Suppressor macrophage treated with lipopolysaccharide for 1 hour (primary cell): ENCODE measurements at places on chromosomes 16 and 17.

- DNase-seq = no peak
Observed at GRCh38 chr16:15051387-15051951, 4.4 kb downstream of the NTAN1 start.

DNA sequence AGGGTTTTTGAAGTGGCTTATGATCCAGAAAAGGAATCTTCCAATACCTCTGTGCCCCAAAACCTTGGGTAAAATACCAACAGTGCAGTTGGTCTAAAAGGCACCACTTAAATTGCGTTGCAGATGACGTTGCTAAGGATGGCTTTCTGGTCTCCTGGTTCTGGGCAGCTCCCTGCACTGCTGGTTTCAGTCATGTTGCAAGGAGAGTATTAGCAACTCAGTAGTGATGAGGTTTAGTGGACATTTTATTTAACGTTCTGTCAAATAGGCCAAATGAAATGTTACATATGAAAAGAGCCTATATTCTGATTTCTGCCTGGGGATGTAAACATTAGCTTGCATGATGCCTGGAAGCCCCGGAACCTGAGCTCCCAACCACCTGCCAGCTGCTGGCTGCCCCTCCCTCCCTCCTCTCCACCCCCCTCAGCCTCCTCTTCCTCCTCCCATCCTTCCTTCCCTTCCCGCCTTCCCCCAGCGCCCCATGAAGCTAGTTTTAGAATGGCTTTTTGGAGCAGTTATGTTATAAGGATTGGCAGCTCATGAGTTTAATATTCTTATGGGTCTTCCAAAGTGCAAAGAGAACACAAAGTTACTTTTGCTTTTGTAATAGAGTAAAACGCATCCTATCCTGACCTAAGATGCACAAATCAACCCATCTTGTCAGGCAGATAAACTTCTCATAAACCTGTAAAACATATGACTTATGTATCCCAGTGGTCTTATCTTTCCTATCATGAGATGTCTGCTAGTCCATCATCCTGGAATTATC, 20.7 kb downstream of the CD7 start:
- no peak for DNase-seq

GRCh38 chr17:44385287-44386181, 3.9 kb downstream of the ITGA2B start:
- peak; percentile 79 for DNase-seq

DNA sequence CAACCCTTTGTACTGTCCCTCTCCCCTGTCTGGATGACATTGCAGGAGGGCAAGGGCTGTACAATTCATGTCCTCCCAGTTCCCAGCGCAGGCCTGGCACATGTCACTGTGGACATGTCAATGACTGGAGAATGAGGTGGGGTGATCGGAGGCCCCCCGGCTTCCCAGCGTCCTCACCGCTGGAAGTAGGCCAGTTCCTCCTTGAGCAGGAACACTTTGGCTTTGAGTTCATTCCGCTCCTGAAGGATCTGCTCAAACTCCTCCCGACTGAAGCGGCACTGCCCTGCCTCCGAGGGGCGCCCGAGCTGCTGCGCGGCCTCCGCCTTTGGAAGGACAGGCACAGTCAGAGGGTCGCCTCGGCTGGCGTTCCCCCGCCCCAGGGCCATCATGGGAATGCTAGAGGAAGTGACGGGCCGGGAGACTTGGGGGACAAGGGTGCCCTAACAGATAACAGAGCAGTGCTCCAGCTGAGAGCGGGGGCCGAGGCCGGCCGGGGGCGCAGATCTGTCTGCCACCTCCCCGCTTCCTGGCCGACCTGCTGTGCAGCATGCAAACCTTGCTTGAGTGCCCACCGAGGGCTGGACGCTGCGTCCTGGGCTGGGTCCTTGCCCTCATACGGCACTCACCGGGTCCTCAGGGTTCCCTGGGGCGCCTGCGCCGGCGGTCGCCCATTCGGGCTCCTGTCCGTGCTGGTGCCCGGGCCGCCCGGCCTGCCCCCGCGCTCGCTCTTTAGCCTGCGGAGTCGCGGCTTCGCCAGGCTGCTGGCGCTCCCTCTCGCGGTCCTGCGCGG, 1.3 kb downstream of the RILP start:
- DNase-seq = peak; percentile 49

- DNase-seq = peak; percentile 42
Observed at GRCh38 chr17:60089096-60089806, 10.5 kb upstream of the HEATR6 start.

- DNase-seq = no peak
Observed at GRCh38 chr17:39107973-39108372, 43.5 kb downstream of the PLXDC1 start.

DNA sequence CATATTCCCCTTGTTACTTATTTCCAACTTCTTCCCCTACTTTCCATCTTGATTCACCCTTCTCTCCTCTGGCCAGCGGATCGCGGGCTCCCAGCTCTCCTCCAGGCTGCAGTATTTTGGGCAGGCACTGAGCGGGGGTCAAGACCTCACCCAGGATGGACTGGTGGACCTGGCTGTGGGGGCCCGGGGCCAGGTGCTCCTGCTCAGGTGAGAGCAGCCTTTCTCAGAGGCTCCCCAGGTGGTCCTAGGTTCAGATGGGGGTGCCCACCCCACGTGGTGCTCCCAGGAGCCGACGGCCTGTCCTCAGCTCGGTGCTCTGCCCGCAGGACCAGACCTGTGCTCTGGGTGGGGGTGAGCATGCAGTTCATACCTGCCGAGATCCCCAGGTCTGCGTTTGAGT, 16.0 kb downstream of the ITGAX start:
- DNase-seq = no peak

- DNase-seq = peak; percentile 64
Observed at GRCh38 chr16:2799859-2800226, 1.6 kb downstream of the PRSS41 start.

DNA sequence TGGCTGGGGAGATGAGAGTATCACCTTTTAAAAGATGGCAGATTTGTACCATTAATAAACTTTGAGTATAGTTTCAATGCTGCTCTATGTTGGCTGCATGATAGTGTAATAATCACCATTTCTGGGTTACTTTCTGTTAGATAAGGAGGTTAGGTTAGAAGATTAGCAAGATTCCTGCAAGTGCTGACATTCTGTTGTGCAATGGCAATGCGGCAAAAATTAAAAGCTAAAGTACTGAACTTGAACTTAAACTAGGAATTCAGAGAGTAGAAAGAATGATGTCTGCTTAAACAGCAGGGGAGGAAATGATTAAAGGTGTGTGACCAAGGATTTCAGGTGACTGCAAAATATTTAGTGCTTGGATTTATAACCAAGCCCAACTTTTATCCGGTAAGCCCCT, 399.8 kb upstream of the MON1B start:
- no peak for DNase-seq

- no peak for DNase-seq
Observed at GRCh38 chr17:78997881-78998280, 11.7 kb downstream of the CANT1 start.

GRCh38 chr16:3846595-3847091, 33.9 kb downstream of the CREBBP start:
- DNase-seq = no peak

- DNase-seq = peak; percentile 45
Observed at GRCh38 chr17:70286391-70286790, 117.1 kb downstream of the KCNJ2 start.

- DNase-seq = no peak
Observed at GRCh38 chr16:46894036-46894672, 10.0 kb downstream of the GPT2 start.

GRCh38 chr17:53273126-53273525, 549.6 kb upstream of the KIF2B start:
- no peak for DNase-seq

GRCh38 chr16:27721531-27722181, 171.7 kb downstream of the KATNIP start:
- no peak for DNase-seq
